ENCODE measurements at places on chromosomes 1 and 21.

- DNase-seq, result peak; percentile 57
Measured at GRCh38 chr1:166133276-166133841, 33.4 kb downstream of the FAM78B start.

- DNase-seq, result no peak
Measured at GRCh38 chr1:98287626-98288025, 366.8 kb upstream of the DPYD start.

DNA sequence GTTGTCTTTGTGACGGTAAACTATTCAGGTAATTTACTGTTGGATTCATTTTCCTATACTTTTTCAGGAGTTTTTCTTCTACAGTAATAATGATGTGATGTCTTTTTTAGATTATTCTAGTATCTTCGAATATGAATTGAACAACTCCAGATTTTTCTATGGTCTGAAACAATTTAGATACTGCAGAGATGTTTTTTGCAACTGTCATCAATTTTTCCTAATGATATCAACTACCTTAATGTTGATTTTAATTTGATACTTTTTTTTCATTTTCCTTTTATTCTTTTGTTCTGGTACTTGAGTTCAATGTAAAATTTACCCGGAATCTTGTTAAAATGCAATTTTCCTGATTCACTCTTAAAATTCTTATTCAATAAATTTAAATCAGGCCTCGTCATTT lies 110.4 kb downstream of the KCNT2 start:
- DNase-seq, result no peak

- no peak for DNase-seq
Measured at GRCh38 chr1:2624735-2625300, 8.0 kb downstream of the MMEL1 start.

DNA sequence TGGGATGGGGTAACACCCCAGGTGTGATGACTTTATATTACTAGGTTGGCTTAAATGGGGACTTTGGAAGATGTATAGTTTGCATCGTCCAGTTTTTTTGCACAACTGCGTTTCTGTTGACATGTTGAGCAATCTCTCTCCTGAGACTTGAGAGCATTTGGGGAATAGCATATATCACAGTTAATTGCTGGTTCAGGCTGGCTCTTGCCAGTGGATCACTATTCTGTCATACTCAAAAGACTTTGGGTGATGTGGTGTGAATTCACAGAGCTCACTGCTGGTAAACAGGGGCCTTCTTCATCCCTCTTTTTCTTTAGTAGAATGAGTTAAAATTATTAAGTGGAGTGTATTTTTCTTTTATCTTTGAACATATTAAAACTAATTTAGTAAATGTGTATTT lies 44.3 kb downstream of the LHX9 start:
- no peak for DNase-seq

GRCh38 chr1:241627453-241628259 lies 12.5 kb downstream of the CHML start:
- peak; percentile 76 for DNase-seq

- peak; percentile 21 for DNase-seq
Measured at GRCh38 chr1:5637171-5637570, 355.1 kb downstream of the NPHP4 start.

GRCh38 chr1:215835951-215836350 lies 268.8 kb downstream of the KCTD3 start:
- no peak for DNase-seq

- DNase-seq, result peak; percentile 90
Measured at GRCh38 chr1:212959266-212960220, 9.2 kb downstream of the VASH2 start.

- DNase-seq, result no peak
Measured at GRCh38 chr1:25699500-25700143, 83.0 kb downstream of the MAN1C1 start.

DNA sequence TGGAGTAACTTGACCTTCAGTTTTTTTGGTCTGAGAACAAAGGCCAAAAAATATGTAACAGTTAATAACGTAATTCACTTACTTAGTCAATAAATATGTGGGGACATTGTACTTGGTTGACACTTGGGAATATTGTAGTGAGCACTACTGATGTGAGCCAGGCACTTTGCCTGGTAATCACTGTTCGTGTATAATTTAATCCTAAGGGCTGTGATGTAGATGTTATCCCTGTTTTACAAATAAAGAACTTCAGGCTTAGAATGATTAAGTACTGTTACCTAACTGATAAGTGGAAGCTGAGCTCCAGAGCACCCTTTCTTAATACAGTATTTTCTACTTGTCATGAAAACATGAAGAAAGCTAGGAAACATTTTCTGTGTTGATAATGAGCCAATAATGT lies 28.0 kb downstream of the PTBP2 start:
- no peak for DNase-seq

DNA sequence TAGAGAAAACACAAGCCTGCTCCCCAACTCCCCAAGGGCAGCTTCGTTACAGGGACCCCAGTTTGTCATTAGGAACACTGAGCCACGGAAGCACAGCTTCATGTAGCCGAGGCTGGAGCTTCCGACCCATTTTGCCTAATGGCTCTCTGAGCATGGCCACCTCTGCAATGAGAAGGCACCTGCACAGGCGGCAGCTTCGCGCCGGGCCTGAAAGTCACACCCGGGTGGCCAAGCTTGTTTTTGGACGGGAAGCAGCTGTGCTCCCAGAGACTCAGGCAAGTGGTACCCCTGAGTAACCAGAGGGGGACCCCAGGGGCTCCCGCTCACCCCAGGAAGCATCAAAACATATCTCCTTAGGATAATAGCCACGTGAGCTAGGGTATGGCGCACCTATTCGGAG lies 80.9 kb downstream of the SLC66A1 start:
- peak; percentile 16 for DNase-seq

GRCh38 chr1:153447498-153448170 lies 12.8 kb downstream of the S100A7 start:
- no peak for DNase-seq

DNA sequence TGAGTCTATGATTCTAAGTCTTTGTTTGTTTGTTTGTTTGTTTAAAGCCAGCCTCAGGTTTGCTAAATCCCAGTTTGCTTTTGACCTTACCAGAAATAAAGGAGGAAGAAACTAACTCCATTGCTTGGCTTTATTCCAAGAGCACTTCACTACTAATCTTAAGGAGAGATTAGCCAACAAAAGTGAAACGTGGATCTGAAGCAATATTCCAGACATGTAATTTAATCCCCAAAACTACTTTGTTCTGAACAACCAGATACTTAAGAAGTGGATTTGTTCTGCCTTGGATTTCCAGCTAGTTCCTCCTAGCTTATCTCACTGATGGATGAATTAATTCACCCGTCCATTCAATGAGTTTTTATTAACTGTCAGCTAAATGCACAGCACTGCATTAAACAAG lies 15.9 kb upstream of the CEP350 start:
- DNase-seq, result no peak

DNA sequence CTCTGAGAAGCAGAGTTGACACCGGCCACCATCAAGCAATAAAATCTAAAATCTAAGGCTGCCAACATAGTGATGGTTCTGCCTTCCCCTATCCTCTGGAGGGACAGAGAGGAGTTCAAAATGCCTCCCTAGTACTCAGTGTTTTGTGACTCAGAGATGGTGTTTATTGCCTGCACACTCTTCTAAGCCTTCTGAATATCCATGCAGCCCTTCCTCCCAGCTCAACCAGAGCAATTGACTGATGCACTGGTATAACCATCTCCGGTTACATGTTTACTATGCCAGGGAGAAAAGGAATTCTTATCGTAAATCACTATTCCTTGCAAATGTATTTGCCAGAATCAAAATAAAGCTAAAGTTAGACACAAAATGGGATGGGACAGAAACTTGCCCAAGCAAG lies 132.9 kb upstream of the RAB4A start:
- DNase-seq, result no peak

- DNase-seq, result no peak
Measured at GRCh38 chr1:57866998-57867397, 443.1 kb upstream of the DAB1 start.

DNA sequence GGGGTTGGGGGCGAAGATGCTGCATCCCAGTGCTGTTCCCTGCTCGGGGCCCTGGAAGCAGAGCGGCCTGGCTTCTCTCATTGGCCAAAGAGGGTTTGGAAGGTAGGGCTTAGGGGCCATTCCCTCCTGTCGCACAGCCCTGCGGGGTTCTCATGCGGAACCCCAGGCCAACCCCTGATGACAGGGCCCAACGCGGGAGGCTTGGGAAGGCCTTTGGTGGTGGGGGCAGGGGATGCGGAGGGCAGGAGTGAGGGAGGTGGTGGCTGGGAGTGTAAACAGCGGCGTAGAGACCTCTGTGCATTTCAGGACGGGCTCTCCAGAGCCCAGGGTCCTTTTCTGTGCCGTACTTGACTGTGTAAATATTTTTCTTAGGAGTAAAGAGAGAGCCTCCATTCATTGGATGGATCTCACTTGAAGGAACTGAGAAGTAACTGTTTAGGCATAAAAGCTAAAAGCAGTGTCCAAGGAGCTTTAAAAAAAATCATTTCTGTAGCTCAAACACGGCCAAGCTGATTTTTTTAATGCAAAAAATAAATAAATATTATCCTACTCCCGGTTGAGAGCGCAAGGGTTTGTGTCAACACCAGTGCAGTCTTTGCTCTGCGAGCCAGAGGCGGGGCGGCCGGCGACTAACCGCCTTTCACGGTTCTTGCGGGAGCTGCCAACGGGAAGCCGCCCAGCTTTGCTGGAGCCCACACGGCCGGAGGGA lies 169.1 kb downstream of the PRDM16 start:
- DNase-seq, result no peak

DNA sequence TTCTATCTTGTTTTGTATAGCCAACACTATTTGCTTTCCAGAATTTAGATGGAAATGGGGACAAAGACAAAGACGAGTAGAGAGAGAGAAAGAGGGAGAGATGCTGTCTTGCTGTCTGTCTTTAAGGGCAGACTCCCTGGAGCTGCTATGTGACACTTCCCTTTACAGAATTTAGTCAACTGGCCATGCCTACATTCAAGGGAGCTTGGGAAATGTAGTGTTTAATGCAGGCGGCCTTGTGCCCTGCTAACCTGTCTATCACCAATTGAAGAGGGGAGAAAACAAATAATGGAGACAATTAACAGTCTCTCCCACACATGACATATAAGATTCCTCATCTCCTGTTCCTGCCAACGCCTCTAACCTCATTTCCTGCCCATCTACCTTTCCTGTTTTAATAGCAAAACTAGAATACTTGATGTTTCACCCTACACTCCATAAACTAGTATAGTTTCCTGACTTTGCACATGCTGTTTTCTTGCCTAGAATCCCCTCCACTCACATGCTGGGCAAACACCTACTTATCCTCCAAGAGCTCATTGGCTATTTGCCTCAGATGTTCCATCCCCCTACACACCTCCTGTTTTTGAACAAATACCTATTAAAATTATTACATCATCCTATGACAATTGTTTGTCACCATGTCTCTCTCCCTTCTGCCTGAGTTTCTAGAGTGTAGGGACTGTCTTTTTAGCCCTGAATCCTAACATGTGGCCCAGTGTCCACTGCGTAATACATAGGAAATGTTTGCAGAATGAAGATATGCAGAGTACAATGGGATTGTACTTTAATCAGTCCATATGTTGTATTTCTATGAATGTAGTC lies 117.2 kb downstream of the SLC25A24 start:
- no peak for DNase-seq

DNA sequence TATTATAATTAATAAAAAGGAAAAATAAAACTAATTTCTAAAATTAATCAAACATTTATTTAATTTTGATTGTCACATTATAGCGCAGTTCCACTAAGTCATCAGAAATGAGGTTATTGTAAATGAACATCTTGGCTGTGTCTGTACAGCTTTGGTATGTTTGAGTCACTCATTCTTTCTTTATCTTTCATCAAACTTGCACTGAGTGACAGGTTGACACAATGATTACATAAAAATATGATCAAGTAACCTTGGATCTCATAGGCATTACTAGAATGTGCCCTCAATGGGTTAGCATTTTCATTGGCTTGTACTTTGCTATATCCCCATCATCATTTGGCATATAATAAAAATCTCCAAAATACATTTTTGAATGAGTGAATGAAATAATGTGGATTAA lies 1353.2 kb upstream of the ADGRL2 start:
- DNase-seq, result no peak

- peak; percentile 31 for DNase-seq
Measured at GRCh38 chr1:24990779-24991641, 60.9 kb upstream of the RUNX3 start.

GRCh38 chr1:68151690-68152089 lies 80.6 kb downstream of the WLS start:
- DNase-seq, result no peak

DNA sequence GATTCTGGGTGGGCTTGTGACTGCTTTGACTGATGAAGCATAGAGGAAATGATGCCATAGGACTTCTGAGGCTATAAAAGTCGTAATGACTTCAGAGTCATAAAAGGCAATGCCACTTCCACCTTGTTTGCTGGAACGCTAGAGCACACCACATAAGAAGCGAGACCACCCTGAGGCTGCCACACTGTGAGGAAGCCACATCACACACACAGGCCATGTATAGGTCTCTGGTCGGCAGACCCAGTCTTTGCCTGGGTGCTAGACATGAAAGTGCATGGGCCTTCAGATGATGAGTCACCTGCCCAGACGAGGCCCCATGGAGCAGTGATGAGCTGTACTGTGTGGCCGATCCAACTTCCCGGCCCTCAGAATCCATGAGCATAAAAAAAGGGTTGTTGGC lies 14.2 kb upstream of the KANK4 start:
- DNase-seq, result no peak

GRCh38 chr1:57485643-57486042 lies 61.8 kb upstream of the DAB1 start:
- no peak for DNase-seq

GRCh38 chr1:240100371-240100934 lies 8.8 kb downstream of the FMN2 start:
- no peak for DNase-seq

DNA sequence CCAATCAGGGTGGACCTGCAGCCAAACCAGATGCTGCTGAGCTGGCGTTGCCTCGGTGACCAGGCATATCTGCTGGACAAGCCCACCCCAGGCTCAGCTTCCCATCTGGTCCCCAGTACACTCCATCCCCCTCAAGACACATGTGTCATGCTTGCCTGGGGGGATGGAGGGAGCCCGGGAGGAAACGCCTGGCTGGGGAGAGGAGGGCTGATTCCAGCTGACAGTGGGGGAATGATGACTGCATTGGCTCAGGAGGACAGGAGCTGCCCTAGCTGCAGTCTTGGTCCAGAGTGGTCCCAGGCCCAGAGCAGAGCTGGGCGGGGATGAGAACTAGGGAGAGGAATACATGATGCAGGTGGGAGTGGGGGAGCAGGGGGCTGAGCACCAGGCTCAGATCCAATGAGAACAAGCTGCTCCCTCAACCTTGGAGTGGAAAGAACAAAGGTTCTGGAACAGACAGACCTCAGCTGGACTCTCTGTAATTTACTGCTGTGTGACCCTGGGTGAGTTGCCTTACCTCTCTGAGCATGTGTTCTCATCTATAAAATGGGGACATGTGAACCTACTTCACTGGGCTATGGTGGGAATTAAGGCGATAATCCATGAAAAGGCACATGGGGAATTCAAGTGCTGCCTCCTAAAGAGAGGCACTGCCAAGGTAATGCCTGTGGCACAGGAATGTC lies 23.1 kb upstream of the ECE1 start:
- DNase-seq, result no peak

DNA sequence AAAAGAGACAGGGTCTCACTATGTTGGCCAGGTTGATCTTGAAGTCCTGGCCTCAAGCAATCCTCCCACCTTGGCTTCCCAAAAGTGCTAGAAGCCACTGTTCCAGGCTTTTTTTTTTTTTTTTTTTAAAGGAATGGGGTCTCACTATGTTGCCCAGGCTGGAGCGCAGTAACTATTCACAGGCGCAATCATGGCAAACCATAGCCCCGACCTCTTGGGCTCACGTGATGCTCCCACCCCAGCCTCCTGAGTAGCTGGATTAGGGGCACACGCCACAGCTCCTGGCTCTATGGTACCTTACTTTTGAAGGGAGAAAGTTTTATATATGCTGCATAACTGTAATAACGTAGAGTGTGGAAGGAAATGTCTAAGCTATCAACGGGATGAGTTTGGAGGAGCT lies 5.7 kb upstream of the ATP13A2 start:
- DNase-seq, result no peak
